ENCODE measurements at places on chromosomes 5 and 9. TPM values are rescaled to one million over a fixed set of nuclear protein-coding genes. Genes with fewer than 3 reads are reported as not detected.

The CMYA5 gene
- under 0.01 TPM for total RNA-seq

The ARSI gene
- total RNA-seq: 0.09 TPM

The GSN gene
- 366 TPM for total RNA-seq

The NUTM2G gene
- total RNA-seq: not detected

The CD72 gene
- not detected for total RNA-seq

The ENTREP1 gene
- 1.3 TPM for total RNA-seq
